Stimulated activated CD4-positive, alpha-beta T cell treated with anti-CD3 and anti-CD28 coated beads, Interleukin-4, amount 100 ng/mL, for 48 hours (primary cell): ENCODE measurements at places on chromosomes 1 and 21.

- peak; percentile 79 for DNase-seq
Measured at GRCh38 chr1:180252638-180253536, 22.8 kb downstream of the LHX4 start.

DNA sequence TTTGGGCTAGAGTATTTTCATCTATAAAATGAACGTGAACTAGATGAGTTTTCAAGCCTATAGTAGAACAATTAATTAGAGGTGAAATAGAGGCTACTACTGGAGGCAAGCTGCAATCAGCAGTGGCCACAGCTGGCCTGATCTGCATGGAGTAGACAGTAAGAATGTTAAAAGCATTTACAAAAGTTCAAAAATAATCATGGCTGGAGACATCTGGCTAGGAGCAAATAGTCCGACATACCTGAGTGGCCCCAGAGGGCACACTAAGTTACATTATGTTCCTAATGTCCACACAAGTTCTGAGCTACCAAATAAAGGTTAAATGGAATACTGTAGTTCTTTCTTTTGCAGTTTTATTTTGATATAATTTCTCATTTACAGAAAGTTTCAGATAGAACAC is 28.0 kb downstream of the MPZL1 start:
- no peak for DNase-seq

DNA sequence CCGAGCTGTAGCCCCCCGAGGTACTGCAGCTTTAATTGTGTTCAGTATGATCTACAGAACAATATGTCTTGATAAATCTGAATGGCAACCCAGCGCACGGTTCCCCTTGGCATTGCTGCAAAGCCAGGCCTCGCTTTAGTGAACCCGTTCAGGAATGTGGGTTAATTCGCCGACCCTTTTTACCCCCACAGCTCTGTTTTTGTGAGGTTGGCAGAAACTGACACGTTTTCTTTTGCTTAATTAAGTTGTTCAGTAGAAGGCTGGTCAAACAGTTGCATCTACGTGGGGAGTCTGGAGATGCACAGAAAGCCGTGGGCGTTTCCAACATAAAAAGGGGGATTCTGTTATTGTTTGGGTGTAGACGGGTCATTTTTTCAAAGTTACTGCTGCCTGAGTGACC is 43.2 kb downstream of the OLIG1 start:
- no peak for DNase-seq

- no peak for DNase-seq
Measured at GRCh38 chr1:22892789-22893188, 79.9 kb downstream of the LACTBL1 start.

DNA sequence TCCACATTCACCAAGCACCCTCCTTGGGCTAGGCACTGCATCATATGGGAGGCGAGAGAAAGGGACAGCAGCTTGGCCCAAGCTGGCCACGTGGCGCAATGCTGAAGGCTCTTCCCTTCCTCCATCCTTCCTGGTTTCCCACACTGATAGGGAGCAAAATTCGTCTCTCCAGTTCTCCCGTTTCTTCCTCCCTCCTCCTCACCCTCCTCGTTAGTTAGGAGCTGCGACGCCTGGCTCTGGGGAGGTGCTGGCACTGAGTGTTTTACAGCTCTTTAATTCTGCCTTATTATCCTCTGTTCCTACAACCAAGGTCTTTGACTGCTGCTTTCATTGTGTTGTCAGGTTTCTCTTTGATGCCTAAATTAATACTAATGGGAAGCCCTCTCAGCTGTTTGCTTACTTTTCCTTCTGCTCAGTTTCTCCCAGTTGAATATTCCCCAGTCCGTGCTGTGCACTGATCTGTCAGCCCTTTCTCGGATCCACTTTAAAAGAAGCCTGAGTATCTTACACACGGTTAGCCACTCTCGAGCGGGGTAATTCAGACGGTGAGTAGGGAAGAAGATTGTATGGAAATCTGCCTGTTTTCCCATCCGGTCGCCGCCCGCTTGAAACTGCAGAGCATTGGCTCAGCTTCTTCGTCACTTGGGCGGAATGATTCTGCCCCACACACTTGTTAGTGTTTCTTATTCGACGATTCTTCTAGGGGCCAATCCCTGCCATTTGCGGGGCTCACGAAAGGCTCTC is 56.2 kb upstream of the SMYD2 start:
- DNase-seq, result no peak

DNA sequence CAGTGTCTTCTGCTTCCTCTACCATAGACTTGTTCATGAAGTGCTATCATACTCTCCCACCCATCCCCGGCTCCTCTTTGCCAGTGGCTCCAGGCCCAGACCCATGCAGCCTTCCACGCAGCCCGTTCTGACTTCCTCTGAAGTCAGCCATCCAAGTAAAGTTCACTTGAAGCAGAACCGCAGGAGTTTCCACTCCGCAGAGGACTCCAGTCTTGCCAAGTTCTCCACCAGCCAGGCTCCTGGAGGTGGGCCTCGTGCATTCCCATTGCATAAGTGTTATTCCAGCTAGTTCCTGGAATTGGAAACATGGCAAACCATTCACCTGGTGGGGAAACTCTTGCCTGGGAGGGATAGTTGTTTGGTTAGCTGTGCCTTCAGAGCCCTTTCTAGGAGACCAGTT is 185.1 kb downstream of the PLPP3 start:
- DNase-seq, result no peak

- DNase-seq, result no peak
Measured at GRCh38 chr1:48526008-48526710, 54.2 kb upstream of the SPATA6 start.

DNA sequence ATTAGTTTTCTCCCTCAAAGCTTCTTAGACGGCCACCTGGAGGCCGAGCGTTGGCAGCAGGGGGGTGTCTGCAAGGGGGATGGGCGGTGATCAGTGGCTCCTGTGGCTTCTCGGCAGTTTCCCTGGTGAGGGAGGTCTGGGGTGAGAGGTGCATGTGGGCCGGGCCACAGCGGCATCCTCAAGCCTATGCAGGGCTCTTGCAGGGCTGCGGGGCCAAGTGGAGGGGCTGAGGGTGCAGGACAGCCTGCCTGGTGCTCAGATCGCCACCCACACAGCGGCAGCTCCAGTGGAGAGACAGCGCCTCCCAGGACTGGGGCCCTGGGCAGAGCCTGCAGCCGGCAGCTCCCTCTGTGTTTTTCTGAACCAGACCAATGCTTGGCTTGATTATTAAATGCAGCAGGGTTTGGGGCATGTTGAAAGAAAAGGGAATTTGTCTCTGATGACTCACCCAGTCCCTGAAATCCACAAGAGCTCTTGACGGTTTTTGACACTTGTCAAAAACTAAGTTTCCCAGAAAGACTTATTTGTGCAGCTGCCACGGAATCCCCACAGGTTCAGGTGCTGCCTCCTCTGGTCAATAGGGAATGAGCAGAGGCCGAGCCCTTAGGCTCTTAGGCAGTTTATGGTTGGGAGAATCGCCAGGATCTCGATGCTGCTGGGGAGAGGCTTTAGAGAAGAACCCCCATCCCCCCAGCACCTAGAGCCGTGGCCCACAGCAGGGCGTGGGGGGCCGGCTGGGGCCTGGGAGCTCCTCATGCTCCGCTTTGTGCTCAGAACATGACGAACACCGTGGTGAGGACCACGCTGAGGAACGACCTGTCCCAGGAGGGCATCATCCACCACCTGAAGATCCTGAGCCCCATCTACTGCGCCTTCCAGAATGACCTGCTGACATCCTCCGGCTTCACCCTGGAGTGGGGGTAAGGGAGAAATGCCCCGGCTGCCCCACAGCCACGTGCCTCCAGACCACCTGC is 54.7 kb downstream of the UMODL1 start:
- no peak for DNase-seq

- DNase-seq, result no peak
Measured at GRCh38 chr1:33137800-33138199, 44.0 kb downstream of the TRIM62 start.

DNA sequence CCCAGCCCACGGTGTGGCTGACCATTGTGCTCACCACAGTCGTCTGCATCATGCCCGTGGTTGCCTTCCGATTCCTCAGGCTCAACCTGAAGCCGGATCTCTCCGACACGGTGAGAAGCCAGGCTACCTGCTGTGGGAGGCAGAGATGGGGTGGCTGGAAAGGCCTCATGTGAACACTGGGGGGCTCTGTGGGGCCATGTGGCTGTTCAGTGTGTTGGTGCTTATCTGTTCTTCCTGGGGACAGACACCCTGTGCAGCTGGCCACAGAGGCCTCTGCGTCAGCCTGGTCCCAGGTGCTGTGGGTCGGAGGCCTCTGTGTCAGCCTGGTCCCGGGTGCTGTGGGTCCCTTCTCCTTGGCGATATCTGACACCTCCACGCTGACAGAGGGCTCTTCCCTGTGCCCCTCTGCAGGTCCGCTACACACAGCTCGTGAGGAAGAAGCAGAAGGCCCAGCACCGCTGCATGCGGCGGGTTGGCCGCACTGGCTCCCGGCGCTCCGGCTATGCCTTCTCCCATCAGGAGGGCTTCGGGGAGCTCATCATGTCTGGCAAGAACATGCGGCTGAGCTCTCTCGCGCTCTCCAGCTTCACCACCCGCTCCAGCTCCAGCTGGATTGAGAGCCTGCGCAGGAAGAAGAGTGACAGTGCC is 23.2 kb downstream of the ATP8B2 start:
- DNase-seq, result no peak

DNA sequence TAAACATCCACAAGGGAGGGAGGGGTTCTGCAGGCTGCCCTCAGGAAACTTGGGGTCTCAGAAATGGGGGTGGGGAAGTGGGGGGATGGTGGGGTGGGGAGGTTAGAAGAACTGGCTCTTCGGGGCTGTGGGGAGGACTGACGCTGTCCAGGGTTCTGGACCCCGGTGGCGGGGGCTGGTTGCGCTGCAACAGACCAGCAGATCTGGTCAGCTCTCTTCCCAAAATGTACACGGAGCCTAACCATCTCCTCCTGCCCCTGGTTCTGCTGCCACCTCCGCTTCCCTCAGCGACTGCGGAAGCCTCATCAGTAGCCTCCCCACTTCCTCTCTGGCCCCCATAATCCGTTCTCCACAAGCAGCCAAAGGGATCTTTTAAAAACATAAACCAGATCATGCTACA is 29.3 kb upstream of the C1QA start:
- DNase-seq, result no peak

- DNase-seq, result no peak
Measured at GRCh38 chr21:39581414-39581813, 31.3 kb upstream of the B3GALT5 start.

DNA sequence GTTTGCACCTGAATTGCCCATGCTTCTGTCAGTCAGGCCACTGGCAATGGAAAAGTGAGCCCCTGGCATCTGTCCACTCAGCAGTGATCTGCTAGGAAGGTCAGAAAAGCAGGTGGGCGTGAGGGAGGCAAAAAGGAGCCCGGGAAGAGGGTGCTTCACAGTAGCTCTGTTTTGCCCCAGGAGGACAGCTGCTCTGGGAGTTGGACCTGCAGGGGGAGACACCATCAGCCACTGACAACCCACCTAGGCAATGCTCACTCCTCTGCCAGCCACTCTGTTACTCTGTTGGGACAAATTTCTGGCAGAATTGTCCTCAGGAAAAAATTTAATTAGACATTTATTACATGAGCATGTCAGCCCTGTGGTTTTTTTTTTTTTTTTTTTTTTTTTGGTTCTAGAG is 146.4 kb downstream of the LRIG2 start:
- DNase-seq, result no peak

DNA sequence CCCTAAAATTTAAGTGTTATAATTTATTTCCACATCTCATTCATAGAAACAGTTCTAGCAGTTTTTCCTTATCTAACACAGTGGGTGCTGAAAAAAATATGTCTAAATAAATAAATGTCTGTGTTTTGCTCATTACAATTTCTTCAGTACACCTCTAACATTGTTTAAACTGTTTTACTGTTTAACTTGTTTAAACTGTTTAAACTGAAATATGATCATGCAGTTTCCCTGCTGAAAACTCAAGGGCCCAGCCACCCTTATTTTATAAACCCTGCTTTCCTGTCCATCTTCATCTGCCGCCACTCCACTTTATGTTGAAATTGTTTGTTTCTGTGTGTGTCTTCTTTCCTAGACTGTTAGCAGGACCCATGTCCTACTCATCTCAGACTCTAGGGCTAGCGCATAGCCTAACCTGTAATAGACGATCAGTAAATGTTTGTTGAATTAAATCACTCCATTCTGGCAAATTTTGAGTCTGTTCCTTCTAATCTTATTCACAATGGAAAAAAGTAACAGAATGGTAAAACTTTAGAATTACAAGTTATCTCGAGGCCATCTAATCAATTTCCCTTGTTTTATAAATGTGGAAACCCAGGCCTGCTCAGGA is 9.4 kb upstream of the PIK3C2B start:
- DNase-seq, result no peak

GRCh38 chr1:234148350-234148749 is 224.9 kb upstream of the COA6 start:
- no peak for DNase-seq

GRCh38 chr1:225812488-225813213 is 2.7 kb downstream of the EPHX1 start:
- DNase-seq, result no peak

- DNase-seq, result no peak
Measured at GRCh38 chr1:156435545-156436140, 64.9 kb downstream of the MEF2D start.

- no peak for DNase-seq
Measured at GRCh38 chr1:17966341-17966740, 141.3 kb upstream of the IGSF21 start.

- DNase-seq, result no peak
Measured at GRCh38 chr1:13783551-13783950, 83.6 kb downstream of the PRDM2 start.

DNA sequence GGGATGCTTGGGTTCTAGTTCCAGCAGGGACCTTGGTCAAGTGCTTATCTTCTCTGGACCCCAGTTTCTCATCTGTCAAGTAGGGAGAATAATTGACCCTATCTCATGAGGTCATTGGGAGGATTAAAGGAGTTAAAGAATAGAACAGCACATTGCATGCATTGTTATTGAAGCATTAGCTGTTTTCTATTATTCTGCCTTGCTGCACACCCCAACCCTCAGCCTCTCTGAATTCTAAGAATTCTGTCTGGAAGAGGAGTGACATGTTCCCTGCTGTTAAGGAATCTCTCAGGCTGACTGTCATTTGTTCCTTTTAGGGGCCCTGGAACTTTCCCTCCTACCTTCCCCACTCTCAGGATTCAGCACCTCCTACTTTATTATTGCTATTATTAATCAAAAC is 73.9 kb downstream of the NENF start:
- no peak for DNase-seq

DNA sequence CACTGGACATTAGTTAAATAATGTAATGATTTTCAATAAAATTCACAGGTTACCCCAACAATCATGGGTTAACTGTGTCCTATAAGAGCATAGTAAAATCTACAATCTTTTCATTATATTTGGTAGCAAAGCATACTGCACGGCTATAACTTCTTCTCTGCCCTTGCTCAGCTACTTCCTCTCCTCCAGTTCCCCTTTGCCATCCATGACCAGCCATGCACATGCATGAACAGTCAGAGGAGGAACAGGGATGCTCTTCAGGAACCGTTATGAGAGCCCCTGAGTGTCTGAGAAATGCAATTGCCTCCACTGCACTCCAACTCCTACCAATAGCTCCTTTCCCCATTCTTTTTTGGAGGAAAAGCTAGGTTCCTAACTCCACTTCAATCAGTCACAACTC is 646.7 kb downstream of the LTN1 start:
- no peak for DNase-seq
